Stimulated activated CD8-positive, alpha-beta memory T cell treated with anti-CD3 and anti-CD28 coated beads, Interleukin-12 subunit alpha, Interleukin-12 subunit beta, amount 100 ng/mL, for 1 hour (primary cell): ENCODE measurements at places on chromosomes 1 and 21.

DNA sequence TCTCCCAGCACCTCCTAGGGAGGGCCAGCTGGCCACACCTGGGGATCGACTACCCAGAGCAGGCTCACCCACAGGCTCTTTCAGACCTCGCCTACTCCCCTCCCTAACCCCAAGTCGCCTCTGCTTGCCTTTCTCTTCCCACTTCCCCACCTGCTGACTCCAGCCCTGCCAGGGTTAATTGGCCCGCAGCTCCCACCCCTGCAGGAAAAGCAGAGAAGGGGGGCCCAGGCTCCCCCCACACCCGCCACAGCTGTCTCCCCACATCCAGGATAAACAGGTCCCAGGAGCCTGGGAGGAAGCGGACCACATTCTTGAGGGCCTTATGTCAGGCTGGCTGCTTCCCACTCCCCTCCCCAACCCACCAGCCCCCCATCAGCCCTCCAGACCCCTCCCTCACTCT is 45.0 kb downstream of the TAS1R2 start:
- no peak for DNase-seq

GRCh38 chr1:214664651-214665433 is 61.8 kb downstream of the CENPF start:
- no peak for DNase-seq

- DNase-seq, result no peak
Measured at GRCh38 chr1:48227165-48228013, 4.9 kb downstream of the SLC5A9 start.

DNA sequence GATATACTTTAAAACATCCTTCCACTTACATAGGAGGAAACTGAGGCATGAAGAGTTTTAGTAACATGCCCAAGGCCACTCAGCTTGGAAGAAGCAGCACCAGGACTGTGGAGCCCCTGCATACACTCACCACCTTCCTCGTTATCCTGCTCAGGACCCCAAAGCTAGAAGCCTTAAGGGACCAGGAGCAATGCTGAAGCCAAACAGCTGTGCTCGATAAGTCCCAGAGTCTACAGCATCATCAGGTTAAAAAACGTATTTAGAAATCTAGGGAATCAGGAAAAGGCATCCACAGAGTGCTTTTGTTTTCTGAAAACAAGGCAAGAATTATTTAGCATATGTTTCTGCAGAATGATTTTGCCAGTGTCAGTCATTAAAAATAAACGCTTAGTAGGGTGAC is 301.7 kb upstream of the ESRRG start:
- DNase-seq, result no peak

DNA sequence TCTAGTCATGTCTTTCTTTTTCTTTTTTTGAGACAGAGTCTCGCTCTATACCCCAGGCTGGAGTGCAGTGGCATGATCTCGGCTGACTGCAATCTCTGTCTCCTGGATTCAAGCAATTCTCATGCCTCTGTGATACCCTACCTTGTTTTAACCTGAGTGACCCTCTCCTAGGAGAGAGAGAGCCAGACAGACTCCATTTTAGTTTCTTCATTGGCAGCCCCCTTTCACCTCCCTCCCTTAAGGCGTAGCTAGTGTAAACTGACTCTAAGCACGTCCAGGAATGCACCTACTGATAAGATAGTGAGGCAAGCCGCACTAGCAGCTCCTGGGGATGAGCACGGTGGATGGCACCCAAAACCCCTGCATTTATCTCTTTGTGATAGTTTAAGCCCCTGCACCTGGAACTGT is 5.2 kb upstream of the PKNOX1 start:
- no peak for DNase-seq

DNA sequence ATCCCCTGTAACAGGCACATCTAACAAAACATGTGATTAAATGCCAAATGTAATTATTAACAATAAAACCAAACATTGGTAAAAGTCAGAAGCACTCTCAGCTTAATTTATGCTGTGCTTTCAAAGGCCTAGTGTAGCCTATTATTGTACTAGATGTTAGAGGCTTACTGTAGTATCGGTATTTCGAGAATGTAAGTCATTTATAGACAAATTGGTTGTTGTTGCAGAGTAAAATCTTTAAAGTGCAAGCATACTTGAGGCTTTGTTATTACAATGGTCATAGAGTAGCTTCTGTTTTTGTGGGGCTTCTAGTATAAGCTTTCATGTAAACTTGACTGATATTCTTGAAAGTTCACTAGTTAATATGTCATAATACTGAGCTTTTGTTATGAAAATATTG is 965.8 kb downstream of the PLA2G4A start:
- DNase-seq, result no peak

GRCh38 chr1:225926551-225927113 is 2.6 kb upstream of the PYCR2 start:
- DNase-seq, result no peak

GRCh38 chr1:184615301-184615700 is 139.4 kb downstream of the EDEM3 start:
- no peak for DNase-seq
